ENCODE measurements at places on chromosomes 16 and 17.

DNA sequence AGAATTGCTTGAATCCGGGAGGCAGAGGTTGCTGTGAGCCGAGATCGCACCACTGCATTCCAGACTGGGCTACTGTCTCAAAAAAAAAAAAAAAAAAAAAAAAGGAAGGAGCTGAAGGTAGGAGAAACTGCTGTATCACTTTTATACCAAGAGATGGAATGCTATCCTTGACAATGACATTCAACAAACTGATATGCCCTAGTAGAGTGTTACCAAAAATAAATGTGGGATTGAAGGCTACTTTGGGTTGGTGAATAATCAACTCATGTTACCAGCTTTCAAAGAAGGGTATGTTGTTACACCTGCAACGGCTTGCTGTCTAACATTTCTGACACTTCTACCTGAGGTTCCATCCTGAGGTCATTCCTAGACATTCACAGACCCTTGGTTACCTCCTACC is 84.9 kb downstream of the TEX14 start:
- DNase-seq: no peak

GRCh38 chr16:15529673-15530072 is 95.3 kb downstream of the BMERB1 start:
- DNase-seq: no peak

DNA sequence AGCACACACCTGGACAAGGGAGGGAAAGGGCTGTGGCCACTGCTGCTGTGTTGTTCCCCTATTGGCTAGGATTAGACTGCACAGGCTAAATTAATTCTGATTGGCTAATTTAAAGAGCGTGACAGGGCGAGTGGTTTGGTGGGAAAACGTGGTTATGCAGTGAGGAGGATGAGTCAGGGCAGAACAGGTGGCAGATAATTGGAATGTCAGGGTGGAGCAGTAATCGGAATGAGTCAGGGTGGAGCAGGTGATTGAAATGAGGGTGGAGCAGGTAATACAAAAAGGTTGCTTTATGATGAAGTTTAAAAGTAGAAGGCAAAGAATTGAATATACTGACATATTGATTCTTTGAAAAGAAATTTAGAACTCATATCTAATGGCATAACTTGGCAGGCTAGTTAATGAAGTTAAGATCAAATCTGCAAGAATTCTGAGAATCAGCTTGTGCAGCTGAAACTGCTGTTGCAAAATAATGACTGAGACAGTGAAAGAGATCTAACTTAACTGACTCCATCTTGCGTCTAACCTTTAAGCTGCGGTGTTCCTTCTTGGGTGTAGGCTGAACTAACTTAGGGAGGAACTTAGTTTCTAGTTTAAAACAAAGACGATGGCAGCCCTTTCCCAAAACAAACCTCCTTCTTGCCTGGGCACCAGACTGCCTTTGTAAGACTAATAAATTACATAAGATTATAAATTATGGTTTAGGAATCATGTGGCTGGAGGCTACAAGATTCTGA is 174.3 kb downstream of the UTP18 start:
- no peak for DNase-seq

- DNase-seq: no peak
These were observed 59.6 kb upstream of the CACNG5 start for GRCh38 chr17:66775271-66775670.

- DNase-seq: no peak
These were observed 60.3 kb upstream of the CORO6 start for GRCh38 chr17:29682987-29683386.

- no peak for DNase-seq
These were observed 166.2 kb downstream of the XYLT1 start for GRCh38 chr16:17304491-17305119.

GRCh38 chr17:45656527-45657181 is 127.5 kb upstream of the CRHR1 start:
- DNase-seq: no peak

DNA sequence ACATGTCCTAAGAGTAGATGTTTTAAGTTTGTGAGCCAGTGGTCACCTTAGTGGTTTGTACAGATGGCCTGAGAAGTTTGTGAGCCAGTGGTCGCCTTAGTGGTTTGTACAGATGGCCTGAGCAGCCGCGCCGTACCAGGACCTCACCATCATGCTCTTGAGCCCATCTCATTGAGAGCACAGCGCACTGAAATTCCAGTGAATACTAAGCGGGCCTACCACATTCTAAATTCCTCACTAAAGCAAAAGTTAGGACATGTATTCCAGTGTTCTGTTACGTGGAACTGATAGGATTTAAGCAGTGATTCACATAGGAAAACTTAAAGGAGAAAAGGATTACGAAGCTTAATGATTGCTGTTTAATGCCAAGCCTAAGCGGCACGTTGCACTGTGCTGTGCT is 3.9 kb downstream of the USP10 start:
- DNase-seq: no peak

DNA sequence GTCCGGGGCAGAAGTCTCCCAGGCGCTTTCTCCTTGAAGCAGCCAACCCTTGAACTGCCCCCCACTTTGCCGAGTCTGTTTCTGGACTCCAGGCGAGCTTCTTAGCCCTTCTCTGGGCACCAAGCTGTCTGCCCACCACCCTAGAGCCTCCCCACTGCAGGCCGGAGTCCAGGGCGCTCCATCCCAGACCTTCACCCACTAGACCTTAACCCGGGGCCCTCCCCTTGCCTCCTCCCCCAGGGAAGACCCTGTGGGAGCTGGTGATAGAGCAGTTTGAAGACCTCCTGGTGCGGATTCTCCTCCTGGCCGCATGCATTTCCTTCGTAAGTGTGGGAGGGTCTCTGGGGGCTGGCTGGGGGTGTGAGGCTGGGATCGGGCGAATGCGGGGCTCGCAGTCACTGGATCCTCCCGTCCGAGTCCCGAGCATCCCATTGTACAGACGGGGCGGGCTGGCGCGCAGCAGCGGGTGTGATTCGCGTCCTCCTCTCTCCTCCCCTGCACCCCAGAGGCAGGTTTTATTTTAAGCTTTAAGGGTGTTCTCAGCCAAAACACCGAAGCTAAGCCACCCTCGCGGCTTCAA is 1.1 kb downstream of the ATP2A1 start:
- no peak for DNase-seq

DNA sequence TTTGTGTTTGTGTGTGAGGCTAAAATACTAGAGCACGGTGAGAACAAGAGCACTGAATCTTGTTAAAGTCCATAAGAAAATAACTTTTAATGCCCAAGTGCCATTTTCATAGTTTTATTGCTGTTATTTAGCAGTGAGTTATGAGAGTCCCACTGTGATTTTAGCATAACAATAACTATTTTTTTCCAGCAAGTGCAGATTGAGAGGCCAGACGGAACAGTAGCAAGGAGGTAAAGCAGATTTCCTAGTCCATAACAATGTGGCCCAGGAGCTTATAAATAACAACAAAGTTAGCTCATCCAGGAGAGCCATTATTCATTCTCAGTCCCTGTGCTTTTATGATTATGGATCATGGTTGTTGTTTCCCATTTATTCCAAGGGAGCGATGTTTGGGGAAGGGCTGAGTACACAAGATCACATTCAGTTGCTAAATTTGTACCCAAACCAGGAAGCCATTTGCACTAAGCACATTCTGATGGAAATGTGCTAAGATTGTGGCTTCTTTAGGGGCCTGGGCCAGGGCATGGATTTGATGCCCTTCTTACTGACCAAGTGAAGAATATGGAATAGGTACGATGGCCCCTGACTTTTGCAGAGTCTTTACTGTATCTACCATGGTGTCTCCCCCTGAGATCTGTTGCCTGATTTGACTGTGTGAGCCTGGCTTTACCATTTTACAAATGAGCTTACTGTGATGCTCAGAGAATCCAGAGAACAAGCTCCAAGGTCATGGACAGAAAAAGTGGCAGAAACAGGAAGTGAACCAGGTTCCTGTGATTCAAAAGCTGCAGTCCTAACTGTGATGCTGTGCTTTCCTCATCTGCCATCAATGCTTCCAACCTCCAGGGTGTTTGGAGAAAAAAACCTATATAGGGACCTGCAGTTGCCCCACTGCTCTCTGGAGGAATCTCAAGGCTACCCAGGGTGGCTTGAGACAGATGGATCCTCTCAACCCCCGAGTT is 204.7 kb upstream of the HSBP1 start:
- DNase-seq: no peak

DNA sequence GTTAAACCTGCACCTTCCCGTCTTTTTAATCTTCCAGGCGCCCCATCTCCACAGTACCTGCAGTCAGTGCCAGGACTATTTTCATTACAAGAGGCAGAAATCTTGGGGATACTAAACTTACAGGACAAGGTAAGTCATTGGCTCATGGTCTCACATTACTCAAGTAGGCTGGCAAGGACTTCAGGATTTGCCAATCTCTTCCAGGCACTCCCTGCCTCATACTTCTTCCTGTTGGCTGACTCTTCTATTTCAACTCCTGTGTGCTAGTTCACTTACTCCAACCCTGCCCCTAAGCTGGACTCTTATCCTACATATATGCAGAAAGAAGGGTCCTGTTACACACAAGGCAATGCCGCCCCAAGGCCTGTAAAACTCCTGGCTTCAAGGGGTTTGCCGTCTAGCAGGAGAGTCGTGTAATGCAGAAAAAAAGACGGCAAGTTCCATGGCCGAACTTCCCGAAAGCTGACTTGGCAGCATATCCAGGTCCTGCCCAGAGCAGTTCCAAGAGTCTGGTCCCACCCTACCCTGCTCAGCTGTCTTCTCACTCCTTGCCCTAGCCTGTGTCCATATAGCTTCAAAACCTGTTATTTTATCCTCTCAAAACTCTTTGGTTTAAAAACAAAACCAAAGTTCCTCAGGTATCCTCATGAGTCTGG is 14.8 kb downstream of the ERN1 start:
- DNase-seq: no peak

GRCh38 chr17:8991514-8992285 is 26.2 kb upstream of the PIK3R5 start:
- DNase-seq: peak; percentile 79

DNA sequence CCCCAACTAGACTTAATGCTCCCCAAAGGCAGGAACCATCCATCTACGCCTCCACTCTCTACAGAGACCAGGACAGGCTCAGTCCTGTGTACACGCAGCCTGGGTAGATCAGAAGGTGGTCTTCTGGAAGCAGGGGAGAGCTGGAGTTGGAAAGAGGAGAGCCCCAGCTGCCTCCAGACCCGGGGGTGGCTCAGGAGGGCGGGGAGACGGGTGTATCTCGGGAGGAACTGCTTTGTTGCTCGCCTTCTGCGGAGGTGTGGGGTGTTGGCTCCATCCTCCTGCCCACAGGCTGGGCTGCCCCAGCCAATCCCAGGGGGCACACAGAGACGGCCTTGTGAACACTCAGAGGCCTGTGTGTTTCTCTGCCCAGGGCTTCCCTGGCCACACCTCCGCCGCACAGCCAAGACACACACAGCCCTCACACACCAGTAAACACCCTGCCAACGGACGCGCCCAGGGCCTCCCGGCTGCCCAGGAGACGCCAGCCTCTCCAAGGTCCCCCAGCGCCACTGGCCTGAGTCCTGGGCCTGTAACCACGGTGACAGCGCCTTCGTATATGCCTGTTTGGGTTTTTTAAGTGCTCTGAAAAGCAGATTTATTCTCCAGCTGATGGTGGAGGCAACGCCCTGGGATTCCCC is 143.4 kb upstream of the CDC42EP4 start:
- DNase-seq: no peak

- DNase-seq: no peak
These were observed 14.3 kb downstream of the TMEM100 start for GRCh38 chr17:55708175-55708974.

DNA sequence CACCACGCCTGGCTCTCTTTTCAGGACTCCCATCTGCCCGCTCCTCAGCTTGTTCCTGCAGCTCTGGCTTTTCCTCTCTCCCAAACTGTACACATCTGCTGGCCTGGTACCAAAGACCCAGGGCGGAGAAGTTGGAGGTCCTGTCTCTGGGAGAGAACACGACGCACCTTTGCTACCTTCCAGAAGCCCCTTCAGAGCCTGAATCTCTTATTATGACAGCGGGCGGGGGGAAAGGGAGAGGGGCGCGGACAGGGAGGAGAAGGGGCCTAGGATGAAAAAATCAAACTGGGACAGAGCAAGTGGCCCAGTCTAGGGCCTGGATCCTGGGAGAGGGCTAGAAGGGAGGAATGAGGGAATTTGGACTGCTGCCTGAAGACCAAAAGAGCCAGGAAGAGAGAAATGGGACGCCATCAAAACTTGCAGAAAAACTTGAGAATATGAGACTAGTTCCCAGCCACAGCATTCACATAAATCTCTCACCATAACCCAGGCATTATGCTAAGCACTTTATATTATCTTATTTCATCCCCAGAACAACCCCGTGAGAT is 2.5 kb upstream of the PER1 start:
- no peak for DNase-seq

- no peak for DNase-seq
These were observed 56.5 kb downstream of the ACTG1 start for GRCh38 chr17:81456091-81456490.

- DNase-seq: no peak
These were observed 54.2 kb upstream of the MED9 start for GRCh38 chr17:17422641-17423040.

DNA sequence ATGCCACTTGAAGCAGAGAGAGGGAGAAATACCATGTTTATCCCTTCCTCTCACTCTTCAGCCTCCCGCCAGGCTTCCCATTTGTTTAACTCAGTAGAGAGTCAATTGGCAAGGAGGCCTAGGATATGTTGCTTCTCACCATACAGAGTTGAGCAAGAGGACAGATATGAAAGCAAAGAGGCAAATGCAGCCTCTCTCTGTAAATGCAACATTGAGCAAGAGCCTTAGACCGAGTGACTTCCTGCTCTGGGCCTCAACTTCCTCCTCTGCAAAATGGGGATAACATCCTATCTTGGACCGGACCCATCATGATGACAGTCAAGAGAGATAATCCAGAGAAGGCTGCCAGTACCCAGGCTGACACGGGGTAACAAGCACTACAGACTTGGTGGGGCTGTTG is 36.8 kb downstream of the SOCS1 start:
- DNase-seq: no peak

DNA sequence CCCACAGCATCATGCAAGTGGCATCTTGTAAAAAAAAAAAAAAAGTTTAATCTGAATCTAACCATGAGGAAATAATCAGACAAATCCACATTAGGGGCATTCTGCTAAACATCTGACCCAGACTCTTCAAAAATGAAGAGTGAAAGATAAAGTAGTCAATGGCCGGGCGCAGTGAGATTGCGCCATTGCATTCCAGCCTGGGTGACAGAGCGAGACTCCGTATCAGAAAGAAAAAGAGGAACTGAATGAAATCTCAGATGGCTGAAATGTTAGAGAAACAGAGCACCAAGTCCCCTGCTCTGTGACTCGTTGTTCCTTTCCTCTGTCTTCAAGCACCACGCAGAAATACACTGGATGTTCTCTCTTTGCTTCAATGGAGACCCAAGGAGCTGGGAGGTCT is 12.7 kb upstream of the RNF135 start:
- no peak for DNase-seq

- no peak for DNase-seq
These were observed 379.7 kb upstream of the EEF2KMT start for GRCh38 chr16:5477251-5477650.

- no peak for DNase-seq
These were observed 187.3 kb upstream of the KIF2B start for GRCh38 chr17:53635444-53635843.
